ENCODE measurements at places on chromosomes 5 and 9.
A peak's percentile ranks its signal among the peaks of the same experiment; 100 is the strongest.

DNA sequence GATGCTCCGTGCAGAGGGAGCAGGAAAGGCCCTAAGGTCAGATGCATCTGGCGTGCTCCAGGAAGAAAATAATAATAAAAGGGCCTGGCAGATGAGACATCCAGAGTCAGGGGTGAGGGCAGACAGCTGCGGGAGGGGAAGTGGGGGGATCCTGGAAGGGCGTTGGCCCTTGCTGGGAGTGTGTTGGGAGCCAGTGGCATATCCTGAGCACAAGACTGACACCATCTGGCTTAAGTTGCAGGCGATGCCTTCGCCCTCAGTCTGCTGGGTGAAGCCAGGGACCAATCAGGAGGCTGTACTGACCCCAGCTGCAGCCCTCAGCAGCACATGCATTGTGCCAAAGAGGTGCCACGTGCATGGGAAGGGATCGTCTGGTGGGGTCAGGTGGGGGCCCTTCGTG is 3.8 kb downstream of the OR2V2 start:
- DNase-seq = no peak

- DNase-seq = no peak
These were observed 138.7 kb downstream of the YTHDC2 start for GRCh38 chr5:113652161-113652560.

GRCh38 chr5:154850255-154851062 is at the start of gene FAXDC2:
FAXDC2 (minus strand) TSS chr5:154850603; CDS start chr5:154838178, 12,425 bp downstream.
- DNase-seq = no peak

- DNase-seq = peak; percentile 64
These were observed 158.1 kb downstream of the C9orf152 start for GRCh38 chr9:110049699-110050450.

DNA sequence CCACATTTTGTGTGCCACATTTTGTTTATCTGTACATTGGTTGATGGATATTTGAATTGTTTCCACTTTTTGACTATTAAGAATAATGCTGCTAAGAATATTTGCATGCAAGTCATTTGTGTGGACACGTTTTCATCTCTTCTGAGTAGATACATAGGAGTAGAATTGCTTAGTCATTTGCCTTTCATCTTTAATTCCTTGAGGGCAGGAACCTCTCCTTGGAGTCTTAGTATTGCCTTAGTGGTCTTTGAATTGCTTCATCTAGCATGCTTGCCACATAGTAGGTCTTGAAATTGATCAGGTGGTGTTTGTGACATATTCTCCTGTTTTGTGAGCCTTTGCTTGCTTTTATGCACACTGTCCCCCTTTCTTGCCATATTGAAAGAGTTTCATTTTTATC is 128.5 kb downstream of the NR3C1 start:
- no peak for DNase-seq

- no peak for DNase-seq
These were observed 59.5 kb upstream of the PCA3 start for GRCh38 chr9:76704593-76705204.

DNA sequence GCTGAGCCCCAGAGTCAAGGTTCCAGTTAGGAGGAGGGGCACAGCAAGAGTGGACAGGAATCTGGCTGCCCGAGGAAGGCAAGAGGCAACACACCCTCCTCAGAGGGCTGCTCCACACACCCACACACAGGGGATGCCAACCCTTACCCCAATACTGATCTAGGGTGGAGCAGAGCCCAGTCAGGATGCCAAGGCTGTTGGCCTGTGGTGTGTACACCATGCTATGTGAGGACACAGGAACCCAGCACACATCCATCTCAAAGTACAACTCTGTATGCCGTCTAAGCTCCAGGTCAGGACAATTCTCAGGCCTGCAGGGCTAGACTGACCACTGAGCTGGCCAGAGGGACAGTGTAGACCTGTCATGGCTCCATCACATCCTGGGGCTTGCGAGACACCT is 2.6 kb downstream of the SEPTIN8 start:
- DNase-seq = no peak
